Activated T-cell treated with anti-CD3 and anti-CD28 coated beads, Interleukin-2, amount 50 U/mL, for 1 hour (primary cell): ENCODE measurements at places on chromosomes 4 and X.

GRCh38 chrX:63784902-63785707 is at the start of gene ARHGEF9:
TSS of gene ARHGEF9 (minus strand) at chrX:63785214. CDS start at chrX:63785145, 69 bp downstream.
- DNase-seq = no peak

GRCh38 chr4:40940317-40940741 is 190.6 kb downstream of the NSUN7 start:
- DNase-seq = no peak

DNA sequence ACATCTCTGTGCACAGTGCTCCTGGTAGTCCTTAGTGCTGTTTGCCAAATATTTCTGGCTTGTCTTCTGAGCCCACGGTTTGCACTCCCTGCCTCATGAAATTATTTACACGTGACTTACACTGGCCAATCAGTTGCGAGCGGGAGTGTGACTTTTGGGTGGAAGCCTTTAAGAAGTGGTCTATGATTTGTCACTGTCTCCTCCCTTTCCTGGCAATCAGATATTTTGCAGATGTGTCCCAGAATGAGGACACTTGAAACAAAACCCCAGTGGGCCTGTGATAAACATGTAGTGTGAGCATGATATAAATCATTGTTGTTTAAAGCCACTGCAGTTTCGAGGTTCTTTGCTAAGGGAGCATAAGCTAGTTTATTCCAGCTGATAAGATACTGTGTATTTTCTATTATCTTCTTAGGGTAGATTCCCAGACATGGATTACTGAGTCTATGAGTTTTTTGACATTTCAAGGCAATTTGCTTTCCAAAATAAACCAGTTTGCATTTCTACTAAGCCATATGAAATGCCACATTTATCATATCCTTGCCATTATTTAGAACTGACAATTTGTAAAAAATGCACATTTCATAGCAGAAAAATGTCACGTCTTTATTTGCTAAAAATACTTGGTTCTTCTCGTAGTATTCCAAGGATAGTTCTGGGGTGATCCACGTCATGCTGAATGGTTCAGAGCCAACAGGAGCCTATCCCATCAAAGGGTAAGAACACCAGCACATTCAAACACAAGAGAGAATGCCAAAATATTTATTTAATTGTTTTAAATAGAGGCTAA is 12.0 kb downstream of the BST1 start:
- no peak for DNase-seq

DNA sequence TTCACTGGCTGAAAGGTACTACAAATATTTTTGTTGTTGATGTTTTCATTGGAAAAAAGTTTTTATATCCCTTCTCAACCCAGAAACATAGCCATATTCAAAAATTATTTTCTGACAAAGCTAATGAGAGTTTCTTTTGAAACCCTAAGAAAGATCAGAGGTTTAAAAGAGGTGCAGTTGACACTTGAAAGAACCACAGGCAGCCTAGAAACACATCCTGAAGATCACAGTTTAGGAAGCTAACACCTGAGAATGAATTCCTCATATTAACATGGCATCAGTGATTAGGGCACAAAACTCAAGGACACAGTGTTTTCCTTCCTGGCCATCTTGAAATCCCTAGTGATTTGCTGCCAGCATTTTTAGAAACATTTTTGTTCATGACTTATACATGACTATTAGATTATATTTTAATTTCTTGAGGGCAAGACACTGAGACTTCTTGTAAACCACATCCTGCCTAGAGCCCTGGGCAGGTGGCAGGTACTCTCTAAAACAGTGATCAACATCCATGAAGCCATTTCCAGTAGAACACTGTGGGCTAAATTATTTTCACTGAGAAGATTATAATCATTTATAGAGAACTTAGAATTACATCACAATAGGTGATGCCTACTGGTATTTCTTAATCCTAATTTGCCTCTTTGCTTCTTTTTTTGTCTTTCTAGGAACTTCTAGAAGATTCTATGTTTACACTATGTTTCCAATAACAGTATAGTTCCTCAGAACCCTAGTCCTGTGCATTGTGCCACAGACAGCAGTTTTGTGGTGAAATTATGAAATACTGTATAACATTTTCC is 80.0 kb downstream of the ARSJ start:
- peak; percentile 23 for DNase-seq
